ENCODE measurements at places on chromosomes 5 and 9.

GRCh38 chr5:82312373-82312856 lies 34.3 kb upstream of the RPS23 start:
- DNase-seq, result peak; percentile 39

DNA sequence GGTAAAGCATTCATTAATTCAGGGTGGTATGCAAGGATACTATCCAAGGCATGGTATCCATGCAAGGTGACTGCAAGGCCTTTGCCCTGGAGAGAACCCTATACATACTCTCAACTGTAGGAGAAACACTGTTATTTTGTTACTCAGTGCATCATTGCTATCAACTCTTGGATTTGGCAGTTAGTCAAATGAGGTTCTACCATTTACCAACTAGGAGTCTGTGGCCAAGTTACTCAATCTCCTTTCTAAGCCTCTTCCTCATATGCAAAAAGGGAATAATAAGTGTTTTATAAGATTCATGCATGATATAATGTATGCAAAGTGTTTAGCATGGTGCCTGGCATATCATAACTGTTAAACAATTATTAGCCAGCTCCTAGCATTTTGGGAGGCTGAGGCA lies 4.0 kb downstream of the PCDHGC3 start:
- no peak for DNase-seq

- DNase-seq, result no peak
Observed at GRCh38 chr9:121537283-121537682, 37.6 kb upstream of the GGTA1 start.

GRCh38 chr5:13976867-13977830 lies 32.7 kb upstream of the DNAH5 start:
- DNase-seq, result no peak

DNA sequence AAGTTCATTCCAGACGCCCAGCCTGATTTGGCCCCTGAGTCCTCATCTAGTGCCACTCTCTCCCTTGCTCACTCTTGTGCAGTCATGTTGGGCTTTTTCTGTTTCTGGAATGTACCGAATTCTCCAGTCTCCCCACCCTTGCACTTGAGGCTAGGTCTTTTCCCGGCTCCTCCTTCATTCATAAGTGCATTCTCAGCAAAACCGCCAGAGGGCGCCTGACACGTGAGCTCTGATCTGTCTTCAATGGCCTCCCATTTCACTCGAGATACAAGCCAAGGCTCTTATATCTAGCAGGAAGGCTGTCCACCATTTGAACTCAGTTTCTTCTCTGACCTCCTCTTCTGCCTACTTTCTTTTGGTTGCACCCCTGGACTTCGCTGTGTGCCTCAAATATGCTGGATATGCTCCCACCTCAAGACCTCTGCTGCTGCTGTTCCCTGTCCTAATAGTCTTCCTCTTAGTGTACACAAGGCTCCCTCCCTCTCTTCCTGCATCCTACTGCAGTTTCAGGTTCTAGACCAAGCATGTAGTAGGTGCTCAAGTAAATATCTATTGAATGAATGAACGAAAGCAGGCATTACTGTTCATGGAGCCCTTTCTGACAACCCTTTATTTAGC lies 568.1 kb upstream of the WWC1 start:
- DNase-seq, result peak; percentile 68

DNA sequence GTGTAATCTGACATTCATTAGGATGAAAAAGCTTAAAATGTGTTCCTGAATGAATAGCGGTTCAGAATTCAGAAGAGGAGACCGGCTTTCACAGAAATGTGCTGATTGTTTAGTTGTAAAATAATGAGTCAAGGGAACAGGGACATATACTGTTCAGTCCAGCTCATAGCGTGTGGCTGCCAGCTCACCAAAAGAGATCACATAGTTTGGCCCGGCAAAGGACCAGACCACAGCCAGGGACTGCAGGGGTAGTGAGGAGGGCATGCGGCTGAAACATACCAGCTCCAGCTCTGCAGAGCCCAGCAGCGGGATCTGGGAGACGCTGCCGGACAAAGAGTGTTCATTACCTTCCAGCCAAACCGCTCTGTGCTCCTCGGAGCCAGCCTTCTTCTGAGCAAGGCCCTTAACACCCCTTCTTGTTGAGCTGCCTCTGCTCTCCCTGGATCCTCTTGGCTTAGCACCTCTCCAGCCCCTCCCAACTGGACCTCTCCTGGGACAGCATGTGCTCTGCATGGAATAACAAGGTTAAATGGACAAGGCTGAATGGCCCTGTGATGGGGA lies 116.8 kb upstream of the CNTLN start:
- no peak for DNase-seq

DNA sequence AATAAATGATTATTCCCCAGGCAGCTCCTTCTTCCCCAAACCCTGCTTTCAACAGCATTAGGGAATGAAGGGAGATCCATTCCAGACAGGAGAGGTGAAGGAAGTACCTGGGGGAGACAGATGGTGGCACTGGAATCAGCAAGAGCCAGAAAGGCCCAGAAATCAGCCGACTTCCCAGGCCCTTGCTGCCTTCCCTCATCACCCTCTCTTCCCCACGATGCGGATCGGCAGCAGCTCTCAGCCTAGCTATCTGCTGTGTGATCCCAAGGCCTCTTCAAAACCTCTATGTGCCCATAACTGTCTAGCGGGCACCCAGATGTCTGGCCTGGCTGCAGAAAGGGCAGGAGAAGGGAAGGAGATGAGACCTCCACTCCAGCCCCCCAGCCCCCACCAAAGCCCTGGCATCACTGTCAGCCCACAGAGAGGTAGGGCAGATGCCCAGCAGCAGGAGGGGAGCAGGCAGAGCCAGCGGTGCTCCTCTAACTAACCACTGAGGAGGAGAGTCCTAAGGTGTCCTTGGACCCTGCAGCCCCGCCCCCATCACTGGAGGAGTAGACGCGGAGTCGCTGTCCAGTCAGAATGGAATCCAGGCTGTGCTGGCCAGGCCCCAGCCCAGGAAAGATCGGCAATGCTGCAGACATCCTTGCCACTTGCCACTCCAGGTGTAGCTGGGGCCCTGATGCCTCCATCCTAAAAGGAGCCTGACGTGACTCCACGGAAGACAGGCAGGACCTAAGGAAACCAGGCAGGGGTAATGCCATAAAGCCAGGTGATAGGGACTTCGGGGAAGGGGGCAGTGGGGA lies 12.7 kb downstream of the CNTFR start:
- DNase-seq, result no peak

GRCh38 chr9:94639999-94640376 lies 670 bp upstream of the FBP1 start:
- no peak for DNase-seq

GRCh38 chr5:14663734-14664269 lies 716 bp upstream of the OTULIN start:
- DNase-seq, result peak; percentile 26
